Cortex of kidney (tissue), 1 donor: ENCODE measurements at places on chromosomes 1 and 21.

DNA sequence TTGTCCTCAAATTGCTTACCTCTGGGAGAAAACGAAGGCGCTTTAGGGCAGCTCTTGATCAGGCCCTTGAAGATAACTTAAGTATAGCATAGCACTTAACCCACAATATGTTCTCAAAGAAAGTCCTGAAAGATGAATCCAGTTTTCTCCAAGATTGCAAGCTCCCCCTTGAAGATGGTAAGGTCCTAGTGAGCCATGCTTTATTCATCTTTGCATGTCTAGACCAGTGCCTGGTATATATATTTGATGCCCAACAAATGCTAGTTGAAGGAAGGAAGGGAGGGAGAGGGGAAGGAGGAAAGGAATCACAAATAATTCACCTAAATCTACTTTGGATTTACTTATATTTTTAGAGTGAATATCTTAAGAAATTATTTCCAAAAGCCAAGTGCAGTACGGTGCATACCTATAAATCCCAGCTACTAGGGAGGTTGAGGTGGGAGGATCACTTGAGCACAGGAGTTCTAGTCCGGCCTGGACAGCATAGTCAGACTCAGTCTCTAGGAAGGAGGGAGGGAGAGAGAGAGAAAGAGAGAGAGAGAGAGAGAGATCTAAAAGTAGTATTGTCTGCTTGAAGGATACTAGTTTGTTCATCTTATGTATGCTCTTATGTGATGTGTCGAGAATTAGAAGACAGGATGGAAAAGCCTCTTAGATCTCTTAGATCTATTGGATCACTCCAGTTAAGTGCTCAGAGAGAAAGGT is 25.0 kb downstream of the PBX1 start:
- no peak for DNase-seq

DNA sequence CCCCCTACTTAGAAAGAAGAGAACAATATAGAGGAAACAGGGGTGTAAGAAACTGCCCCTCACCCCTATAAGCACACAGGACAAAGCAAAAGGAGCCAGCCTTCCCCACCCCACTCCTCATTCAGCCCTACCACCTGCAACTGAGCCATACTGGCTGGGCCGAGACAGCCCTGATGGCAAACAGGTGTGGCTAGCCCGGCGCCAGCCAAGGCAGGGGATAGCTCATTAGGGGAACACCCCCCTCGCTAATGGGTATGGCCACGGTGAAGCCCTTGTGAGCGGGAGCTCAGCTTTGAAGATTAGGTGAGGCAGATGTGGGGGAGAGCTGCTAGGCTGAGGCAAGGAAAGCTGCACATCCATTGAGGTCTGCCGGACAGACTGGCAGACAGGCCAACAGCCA is 65.5 kb downstream of the ERI3 start:
- no peak for DNase-seq

GRCh38 chr1:246786606-246787238 is 62.5 kb downstream of the SCCPDH start:
- no peak for DNase-seq

DNA sequence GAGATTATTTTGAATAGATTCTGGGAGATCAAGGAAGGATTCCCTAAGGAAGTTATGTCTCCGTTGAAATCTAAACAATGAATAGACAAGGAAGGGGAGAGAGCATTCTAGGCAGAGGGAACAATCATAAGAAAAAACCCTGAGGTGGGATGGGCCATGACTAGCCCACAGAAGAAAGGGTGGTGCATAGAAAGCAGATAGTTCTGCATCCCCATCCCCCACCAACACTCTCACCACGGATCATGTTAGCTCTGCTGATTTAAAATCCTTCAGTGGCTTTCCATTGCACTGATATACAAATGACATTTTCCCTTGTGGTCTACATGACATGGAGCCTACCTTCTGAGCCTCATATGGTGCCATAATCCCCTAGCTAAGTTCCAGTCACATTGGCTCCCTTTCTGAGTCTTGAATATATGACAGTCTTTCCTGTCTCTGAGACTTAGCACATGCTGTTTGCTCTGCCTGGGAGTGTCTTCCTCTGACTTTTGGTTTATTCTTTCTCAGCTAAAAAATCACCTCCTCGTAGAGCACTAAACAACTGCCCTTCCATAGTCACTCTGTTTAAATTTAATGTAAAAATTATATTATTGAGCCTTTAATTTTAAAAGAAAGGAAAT is 15.2 kb downstream of the SCMH1 start:
- DNase-seq, result no peak

DNA sequence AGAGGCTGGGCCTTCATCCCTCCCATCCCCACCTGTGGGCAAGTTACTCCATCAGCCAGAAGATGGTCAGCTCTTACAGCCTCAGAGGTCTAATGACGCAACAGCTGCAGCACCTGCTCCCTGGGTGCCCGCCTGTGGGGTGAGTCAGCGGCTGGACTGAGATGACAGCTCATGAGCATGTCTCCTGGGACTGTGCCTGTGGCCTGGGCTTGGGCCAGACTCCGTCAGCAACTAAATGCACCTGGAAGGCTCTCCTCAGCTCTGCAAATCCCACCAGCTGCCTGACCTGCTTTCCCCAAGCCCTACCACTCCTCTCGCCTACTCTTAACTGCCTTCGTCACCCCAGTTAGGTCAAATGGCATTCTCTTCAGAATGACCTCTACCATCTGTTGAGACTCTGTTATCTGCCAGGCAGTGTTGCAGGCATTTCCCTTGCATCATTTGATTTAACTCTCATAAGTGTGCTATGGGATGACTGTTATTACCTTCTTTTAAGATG is 47.7 kb downstream of the ETS2 start:
- no peak for DNase-seq

DNA sequence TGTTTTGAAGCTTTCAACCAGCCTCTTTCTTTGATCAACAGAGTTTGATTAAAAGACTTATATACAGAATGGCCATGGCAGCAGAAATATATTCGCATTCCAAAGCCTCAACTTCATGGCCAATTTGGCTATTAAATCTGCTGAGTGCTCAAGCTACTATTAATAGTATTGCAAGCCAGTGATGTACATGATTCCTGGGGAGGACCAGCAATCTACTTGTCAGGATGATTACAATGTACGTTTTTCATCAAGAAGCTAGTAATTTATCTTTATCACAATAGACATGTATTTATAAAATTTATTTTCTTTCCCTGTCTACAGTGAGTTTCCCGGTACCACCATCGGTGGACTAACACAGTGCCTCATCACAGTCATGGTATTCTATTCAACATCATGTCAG is 515.5 kb downstream of the AMY1C start:
- no peak for DNase-seq

DNA sequence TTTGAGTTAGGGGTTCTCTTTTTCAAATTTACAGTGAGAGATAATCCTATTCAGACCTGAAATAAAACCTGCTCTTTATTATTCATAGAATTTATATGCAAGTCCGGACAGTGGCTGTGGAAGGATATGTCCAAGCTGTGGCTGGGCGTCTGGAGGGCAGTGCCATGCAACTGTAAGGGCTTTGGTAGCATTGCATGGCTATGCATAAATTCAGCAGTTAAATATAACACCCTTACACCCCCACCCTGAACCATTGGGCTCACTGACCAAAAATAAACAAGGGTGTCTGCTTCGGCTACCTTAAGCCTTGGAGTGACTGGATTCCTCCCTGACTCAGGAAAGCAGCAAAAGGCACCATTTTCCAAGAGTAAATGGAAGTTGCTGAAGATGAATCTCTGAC is 5.4 kb downstream of the CHTOP start:
- no peak for DNase-seq

GRCh38 chr21:43948740-43949498 is 63.2 kb upstream of the TRAPPC10 start:
- no peak for DNase-seq

- DNase-seq, result no peak
Observed at GRCh38 chr1:172513479-172513878, 19.5 kb upstream of the SUCO start.
